NCI-H2171 (cell line): ENCODE measurements at places on chromosomes 2 and 18.

GRCh38 chr2:6392354-6392753 is 473.4 kb downstream of the CMPK2 start:
- DNase-seq: no peak

- no peak for DNase-seq
Measured at GRCh38 chr2:151024696-151025251, 236.9 kb downstream of the RBM43 start.

GRCh38 chr2:108908713-108909070 is 80.3 kb downstream of the EDAR start:
- no peak for DNase-seq

GRCh38 chr2:95353055-95353575 is 49.4 kb upstream of the FAHD2A start:
- no peak for DNase-seq

- no peak for DNase-seq
Measured at GRCh38 chr2:4265936-4266335, 562.6 kb downstream of the DCDC2C start.

DNA sequence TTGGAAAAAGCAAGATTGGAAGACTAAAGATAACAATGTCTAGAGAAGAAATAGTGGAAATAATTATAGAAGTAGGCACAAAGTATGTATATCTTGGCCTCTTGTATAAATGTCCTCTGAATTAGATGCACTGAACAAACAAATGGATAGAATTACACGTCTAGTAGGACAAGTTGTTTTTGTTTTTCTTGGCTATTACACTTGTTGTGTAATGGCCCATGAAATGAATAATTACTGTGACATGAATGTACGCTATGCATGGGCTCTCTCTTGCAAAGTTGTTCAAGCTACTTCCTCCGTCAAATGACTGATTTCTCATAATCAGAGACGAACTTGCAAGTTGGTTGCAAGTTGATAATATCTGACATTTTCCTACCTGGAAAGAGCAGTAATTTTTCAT is 126.2 kb downstream of the PDE1A start:
- no peak for DNase-seq

DNA sequence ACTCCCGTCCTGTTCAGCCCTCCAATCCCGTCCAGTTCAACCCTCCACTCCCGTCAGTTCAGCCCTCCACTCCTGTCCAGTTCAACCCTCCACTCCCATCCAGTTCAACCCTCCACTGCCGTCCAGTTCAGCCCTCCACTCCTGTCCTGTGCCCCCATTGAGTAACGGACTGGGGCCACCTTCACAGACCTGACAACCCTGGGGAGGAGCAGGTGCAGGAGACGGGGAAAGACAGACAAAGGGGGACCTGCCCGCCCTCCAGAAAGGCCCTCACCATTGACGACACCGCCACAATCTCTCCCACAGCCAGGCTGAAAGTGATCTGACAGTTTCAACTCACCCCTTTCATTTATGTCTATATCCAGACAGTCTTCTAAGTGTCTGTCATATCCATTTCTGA is 72.2 kb downstream of the EIPR1 start:
- DNase-seq: no peak

DNA sequence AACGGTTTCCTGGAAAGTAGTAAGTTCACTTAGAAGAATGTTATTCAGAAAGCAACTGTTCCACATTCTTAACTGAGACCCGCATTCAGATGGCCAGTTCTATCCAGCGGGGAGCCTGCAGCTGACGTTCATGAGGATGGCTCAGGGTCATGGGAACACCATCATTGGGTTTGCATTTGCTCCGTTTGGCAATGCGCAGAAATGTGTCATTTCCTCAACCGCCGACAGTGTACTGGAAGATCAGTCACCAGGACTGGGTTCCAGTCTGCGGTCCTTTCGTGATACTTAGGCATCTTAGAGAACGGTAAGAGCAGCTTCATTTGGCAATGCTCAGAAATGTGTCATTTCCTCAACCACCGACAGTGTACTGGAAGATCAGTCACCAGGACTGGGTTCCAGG is 104.0 kb downstream of the DNER start:
- no peak for DNase-seq

GRCh38 chr2:38836791-38837190 is 38.9 kb downstream of the DHX57 start:
- DNase-seq: no peak

DNA sequence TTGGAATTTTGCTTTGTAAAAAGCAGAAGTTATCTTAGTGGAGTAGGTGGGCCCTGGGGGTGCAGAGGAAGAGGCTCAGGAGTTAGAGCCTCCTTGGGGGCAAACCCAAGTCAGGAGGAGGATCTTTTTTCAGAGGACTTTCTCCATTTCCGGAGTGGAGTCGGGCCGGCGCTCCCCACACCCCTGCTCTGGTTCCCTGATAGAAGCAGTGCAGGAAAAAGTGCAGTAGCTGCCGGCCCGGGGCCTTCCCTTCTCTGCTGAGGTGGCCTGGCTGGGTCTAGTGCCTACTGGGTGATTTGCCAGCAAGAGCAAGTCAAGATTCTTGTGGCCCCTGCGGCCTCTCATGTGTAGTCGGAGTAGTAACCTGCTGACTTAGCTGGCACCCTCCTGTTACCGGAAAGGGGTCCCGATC is 124.2 kb upstream of the HS6ST1 start:
- DNase-seq: no peak
